ENCODE measurements at places on chromosomes 3 and 15.

DNA sequence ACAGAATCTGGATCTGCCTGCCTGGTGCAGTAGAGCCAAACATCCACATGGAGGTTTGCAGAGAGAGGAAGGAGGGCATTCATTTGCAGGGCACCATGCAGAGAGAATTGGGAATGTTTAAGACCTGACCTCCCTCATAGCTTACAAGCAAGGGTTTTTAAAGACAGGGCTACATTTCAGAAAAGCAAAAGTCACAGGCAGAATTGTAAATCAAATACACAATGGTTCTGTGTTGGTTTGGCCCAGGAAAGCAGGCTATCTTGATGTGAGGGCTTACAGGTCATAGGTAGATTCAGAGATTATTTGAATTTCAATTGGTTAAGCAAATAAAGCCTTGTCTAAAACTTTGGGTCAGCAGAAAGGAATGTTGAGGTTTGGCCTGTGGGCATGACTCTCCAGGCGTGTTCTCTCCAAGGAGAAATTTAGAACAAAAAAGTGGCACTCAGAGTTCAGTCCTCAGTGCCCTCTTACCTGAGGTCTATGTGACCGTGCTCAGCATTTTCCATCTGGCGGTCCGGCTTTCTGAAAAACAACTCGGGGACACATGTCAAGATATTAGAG is 91.5 kb downstream of the CD47 start:
- no peak for DNase-seq

DNA sequence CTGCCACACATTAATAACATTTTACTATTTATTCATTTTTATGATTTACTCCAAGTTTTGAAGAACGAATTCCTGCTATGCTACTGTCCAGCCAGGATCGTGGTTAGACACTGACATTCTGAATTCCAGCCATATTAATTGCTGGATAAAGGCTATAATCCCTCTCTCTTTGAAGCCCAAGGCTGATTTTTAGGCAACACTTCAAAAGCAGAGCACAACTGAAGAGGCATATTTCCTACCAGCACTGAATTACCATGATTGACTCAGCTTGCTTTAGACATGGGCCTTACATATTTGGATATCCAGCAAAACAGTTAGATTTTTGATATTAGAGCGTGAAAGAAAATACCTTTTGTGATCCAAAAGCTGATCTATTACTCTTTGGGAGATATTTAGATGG is 205.0 kb downstream of the ZIC1 start:
- DNase-seq = no peak

DNA sequence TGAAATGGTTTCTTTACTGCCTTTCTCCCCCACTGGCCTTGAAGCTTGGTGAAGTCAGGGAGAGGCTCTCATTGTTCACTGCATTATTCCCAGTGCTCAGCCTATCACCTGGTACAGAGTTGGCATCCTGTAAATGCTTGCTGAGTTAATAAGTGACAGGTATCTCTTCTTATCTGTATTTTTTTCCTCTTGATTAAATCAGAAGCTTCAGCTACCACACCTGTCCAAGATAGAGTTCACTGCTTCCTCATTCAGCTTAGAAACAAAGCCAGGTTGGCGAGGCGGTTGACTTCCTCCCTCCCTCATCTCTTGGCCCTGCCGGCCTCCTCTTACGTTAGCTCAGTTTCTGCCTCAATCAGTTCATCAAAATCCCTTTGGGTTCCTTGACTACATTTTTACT is 142.8 kb downstream of the LIPC start:
- no peak for DNase-seq

DNA sequence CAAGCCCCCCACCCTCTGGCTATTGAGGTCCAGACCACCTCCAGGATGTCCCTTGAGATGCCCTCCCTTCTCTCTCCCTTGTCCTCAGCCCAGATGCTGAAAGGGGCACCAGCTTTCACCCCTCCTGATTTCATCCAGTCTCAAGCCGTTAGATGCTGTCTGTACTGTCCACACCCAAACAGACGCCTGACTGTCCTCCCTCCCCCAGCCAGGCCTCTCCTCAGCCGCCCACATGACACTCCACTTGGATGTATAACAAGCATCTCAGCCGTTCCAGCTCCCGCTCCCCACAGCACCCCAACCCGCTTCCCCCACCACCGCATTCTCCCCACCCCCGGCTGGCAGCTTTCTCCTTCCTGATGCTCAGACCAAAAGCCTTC is 25.0 kb upstream of the CYP11A1 start:
- no peak for DNase-seq

DNA sequence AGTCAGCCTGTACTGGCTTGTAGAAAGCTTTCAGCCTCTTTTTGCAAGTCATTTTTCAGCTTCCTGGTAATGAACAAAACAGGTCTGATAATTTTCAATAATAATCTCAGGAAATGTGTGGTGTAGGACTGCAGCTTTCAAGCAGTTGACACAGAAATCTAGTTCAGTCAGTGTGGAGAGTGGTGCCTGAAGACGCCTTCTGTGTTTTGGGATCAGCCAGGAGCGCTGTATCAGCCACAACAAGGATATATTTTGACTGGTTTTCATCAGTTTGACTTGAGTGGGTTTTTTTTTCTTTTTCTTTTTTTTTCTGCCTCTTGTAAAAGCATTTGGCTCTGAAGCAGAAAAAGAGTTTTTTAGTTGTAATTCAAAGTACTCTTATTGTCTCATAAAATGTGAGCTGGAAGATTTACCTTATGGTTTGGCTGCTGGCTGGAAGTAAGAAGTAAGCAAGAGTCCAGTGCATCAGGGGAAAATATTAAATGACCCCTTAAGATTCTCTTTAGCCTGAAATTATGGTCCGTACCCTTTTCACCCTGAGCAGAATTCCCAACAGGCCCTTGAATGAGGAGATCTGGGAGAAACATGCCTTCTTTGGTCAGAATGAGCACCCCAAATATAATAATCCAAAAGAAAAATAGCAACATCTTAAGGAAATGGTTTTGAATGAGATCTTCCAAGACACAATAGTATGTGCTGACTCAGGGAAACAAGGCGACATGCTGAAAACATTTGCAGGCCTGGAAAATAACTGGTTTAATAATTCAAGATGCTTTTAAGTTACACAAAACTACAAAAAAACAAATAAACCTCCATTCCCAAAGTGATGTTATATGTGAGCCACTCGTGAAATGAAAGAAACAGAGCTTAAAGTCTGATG is 332.7 kb upstream of the ADAMTS9 start:
- DNase-seq = no peak

- DNase-seq = no peak
Measured at GRCh38 chr15:72511536-72511935, 37.4 kb downstream of the ARIH1 start.

GRCh38 chr3:58021962-58022361 is 13.7 kb downstream of the FLNB start:
- no peak for DNase-seq

DNA sequence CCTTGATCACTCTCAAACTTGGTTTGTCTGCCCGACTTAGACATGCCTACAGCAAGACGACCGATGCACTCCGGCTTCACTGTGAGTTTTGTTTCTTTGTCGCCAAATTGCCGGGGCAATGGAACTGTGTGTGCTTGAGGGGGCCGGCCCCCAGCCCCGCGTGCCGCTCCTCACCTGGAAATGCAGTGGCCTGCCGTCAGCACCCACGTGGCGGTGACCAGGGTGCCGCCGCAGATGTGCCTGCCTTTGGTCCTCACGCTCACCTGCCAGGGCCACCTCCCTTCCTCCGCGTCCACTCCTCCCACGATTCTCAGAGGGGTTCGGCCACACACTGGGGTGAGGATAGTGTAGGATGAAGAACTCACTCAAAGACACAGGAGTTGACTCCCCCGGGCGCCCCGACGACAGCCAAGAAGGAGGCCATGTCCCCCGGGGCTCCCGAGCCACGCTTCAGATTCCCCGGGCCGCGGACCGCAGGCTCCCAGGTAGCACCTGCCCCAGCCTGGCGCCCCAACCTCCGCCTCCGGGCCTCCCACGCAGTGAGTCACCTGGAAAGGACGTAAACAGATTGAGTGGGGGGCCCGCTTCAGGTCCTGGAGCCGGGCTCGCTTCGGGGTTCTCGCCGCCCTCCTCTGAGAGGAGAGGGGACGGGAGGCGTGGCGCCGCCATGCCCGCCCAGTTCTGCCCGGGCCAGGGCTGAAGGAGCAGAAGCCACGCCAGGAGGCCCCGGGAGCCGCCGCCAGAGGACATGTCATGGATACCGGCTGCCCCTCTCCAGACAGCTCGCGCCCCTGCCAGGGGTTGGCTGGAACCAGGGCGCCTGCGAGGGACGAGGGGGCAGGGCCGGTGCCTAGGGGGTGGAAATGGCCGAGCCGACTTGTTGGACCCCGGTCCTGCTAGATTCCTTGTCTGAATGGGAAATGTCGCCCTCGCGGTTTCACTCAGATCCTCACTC is 29.6 kb downstream of the MYL3 start:
- DNase-seq = no peak

Measured in stimulated activated CD4-positive, alpha-beta T cell treated with anti-CD3 and anti-CD28 coated beads, Interleukin-1b, Interleukin-23, amount 100 ng/mL, for 48 hours (primary cell).